CD8-positive, alpha-beta memory T cell (primary cell): ENCODE measurements at places on chromosomes 6 and 20. TPM values are rescaled to one million over a fixed set of nuclear protein-coding genes. Genes with fewer than 3 reads are reported as not detected.

Gene KCNQ5
- total RNA-seq, result 8.5 TPM

GRCh38 chr20:43870484-43870883 is 44.2 kb upstream of the TOX2 start:
- H3K27me3 ChIP-seq, result no peaks in the 10 kb centered on the region
- no peaks in the 10 kb centered on the region for H3K36me3 ChIP-seq
- H3K4me3 ChIP-seq, result no peak overlapping the region
- no peaks in the 10 kb centered on the region for H3K4me1 ChIP-seq

- no peak overlapping the region for H3K4me3 ChIP-seq
- no peaks in the 10 kb centered on the region for H3K4me1 ChIP-seq
- H3K36me3 ChIP-seq, result no peaks in the 10 kb centered on the region
- H3K27me3 ChIP-seq, result no peaks in the 10 kb centered on the region
- no peak for DNase-seq
- H3K27ac ChIP-seq, result no peak overlapping the region
These were observed 396.5 kb downstream of the RNGTT start for GRCh38 chr6:88566746-88567534.

Gene SLC25A27
- 0.85 TPM for total RNA-seq

- H3K36me3 ChIP-seq, result no peaks in the 10 kb centered on the region
- H3K4me1 ChIP-seq, result no peaks in the 10 kb centered on the region
- no peak overlapping the region for H3K4me3 ChIP-seq
These were observed 25.5 kb upstream of the ADTRP start for GRCh38 chr6:11804135-11804534.

GRCh38 chr6:19836799-19837510 is at the start of gene ID4:
TSS of gene ID4 (plus strand) at chr6:19837370. CDS start at chr6:19837755, 385 bp downstream.
- no peak within 1 kb of the TSS for H3K27ac ChIP-seq
- H3K36me3 ChIP-seq, result no peaks in the 10 kb centered on the region
- H3K27me3 ChIP-seq, result no peaks in the 10 kb centered on the region
- no peak for DNase-seq
- no peak within 1 kb of the TSS for H3K4me3 ChIP-seq

Gene FAM209B
- total RNA-seq, result 0.46 TPM

DNA sequence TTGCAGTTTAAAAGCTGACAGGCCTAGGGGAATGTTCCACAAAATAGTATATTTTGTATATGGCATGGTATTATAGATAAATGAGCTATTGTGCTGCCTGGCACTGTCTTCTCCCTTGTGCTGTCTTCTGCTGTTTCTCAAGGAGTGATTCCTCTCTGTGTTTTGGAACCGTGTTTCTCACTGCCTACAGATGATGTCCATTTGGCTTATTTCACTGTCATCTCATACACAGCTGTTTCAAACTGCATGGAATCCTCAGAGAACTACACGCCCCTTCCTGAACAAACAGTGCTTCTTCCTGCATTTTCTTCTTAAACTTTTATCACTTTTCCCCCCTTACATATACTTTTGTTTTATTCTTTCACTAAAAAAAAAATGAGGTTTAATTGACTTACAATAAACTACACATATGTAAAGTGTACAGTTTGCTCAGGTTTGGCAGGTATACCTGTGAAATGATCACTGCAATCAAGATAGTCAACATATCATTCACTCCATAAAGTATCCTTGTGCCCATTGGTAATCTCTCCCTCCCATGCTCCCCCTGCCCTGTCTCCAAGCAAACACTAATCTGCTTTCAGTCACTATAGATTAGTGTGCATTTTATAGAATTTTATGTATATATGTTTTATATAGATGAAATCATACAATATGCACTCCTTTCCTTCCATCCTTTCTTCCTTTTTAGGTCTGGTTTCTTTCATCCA is 43.0 kb downstream of the CBFA2T2 start:
- no peak for DNase-seq
- no peaks in the 10 kb centered on the region for H3K36me3 ChIP-seq
- no peaks in the 10 kb centered on the region for H3K4me1 ChIP-seq
- H3K27ac ChIP-seq, result no peak overlapping the region
- H3K4me3 ChIP-seq, result no peak overlapping the region
- H3K27me3 ChIP-seq, result no peaks in the 10 kb centered on the region

GRCh38 chr20:63577317-63577894 is 3.4 kb upstream of the HELZ2 start:
- no peaks in the 10 kb centered on the region for H3K36me3 ChIP-seq
- no peak for DNase-seq
- H3K4me1 ChIP-seq, result peaks cover 24% of the 10 kb centered on the region
- no peak overlapping the region for H3K27ac ChIP-seq

Gene COL21A1
- total RNA-seq, result not detected

DNA sequence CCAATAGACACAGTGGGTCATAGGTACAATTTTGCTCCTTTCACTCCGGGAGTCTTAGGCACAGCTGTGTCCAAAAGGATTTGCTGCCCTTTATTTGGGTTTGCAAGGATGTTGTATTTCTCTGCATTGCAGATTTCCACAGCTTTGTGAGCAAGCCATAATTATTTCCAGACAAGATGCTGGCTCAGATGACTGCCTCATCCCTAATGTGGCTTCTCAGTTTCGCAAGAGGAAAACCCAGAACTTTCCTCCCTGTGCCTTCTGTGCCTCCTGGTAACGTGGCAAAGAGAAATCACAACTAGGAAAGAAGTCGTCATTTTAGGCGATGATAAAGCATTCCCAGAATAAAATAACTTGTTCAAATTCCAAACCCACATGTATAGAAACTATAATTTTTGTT is 33.7 kb downstream of the FAM50B start:
- DNase-seq, result no peak
- H3K4me3 ChIP-seq, result no peak overlapping the region
- H3K27me3 ChIP-seq, result no peaks in the 10 kb centered on the region
- no peaks in the 10 kb centered on the region for H3K36me3 ChIP-seq

Gene CST5
- not detected for total RNA-seq

Gene CRISP2
- not detected for total RNA-seq

DNA sequence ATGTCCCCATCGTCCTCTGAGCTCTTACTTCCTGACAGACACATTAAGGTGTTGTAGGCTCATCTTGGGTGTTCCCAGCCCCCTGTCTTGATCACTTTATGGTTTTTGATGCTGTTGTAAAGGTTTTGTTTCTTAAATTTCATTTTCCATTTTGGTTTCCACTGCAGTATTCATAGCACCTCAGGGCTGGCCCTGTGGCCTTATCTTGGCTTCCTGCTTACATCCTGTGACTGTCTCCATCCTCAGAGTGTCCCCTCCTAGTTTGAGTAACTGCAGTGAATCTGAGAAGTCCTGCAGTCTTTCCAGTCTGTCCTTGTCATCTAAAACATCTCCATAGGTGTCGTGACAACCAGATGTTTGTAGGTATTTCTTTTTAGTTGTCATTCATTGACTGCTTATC is 50.9 kb downstream of the JARID2 start:
- no peaks in the 10 kb centered on the region for H3K27me3 ChIP-seq
- H3K4me3 ChIP-seq, result no peak overlapping the region
- no peak for DNase-seq
- no peak overlapping the region for H3K27ac ChIP-seq
- no peaks in the 10 kb centered on the region for H3K36me3 ChIP-seq

DNA sequence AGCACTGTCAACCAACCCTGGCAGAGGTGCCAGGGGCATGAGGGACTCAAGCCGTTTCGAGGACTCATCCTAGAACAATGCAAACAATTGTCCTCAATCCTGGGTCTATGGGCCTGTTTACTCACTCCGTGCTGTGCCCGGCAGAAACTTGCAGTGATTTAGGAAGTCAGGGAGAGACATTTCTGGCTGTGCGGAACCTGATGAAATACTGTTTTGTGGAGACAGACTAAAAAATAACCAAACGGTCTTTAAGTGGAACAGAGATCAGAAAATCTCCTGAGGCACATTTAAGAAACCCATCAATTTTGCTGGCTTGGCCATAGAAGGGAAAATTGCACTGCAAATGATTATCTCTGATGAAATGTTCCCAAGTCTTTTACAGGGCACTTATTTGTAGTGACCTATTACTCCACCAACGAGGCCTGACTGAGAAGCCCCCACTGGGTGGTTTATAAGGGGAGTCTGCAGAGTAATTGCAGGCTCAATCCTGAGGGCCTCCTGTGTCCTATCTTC is 79.8 kb upstream of the KCNK16 start:
- H3K27me3 ChIP-seq, result no peaks in the 10 kb centered on the region
- DNase-seq, result no peak
- H3K4me1 ChIP-seq, result no peaks in the 10 kb centered on the region
- H3K27ac ChIP-seq, result no peak overlapping the region
- H3K4me3 ChIP-seq, result no peak overlapping the region

DNA sequence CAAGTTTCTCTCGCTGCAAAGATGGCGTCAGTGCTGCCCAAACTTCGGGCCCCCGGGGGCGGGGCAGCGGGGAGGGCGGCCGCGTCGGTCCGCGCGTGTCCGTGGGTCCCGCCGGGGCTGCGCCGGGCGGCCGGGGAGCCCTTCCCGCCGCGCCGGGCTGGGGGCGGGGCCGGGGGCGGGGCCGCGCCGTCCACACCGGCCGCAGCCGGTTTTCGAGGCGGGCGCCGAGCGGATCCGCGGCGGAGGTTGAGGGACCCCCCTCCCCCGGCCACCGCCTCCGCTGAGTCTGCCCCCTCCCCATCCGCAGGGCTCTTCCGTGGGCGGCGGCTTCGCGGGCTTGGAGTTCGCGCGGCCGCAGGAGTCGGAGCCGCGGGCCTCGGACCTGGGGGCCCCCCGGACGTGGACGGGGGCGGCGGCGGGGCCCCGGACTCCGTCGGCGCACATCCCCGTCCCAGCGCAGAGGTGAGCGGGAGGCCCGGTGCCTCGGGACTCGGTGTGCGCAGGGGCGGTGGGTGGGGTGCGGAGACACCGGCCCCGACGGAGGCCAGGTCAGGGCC is 572 bp downstream of the SLC2A4RG start:
- peaks cover 30% of the 10 kb centered on the region for H3K4me1 ChIP-seq
- peak overlapping the region; percentile 38 for H3K27ac ChIP-seq
- peak overlapping the region; percentile 66 for H3K4me3 ChIP-seq
- peaks cover 11% of the 10 kb centered on the region for H3K36me3 ChIP-seq
- peak; percentile 58 for DNase-seq

DNA sequence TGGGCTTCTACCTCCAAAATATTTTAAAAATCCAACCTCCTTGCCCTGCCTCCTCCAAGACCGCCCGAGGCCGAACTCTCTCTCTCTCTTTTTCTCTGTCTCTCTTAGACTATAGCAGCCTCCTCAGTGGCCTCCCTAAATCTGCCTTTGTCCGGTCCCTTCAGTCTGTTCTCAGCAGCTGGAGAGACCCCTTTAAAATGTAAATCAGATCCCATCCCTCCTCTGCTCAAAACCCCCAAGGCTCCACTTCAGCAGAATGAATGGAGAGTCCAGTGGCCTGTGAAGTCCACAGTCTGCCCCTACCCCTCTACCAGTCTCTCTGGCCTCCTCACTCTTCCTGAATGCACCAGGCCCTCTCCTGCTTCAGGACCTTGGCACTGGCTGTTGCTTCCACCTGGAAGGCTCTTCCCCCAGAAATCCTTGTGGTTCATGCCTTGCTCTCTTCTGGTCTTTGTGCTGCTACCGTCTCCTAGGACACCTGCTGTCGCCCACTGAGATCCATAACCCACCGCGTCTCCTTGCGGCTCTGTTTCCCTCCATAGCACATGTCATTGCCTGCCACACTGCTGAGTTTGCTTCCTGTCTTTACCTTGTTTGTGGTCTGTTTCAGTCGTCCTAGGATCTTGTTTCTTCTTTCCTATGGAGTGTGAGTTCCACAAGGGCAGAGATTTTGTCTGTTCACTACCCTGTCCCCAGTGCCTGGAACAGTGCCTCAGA is 6.0 kb downstream of the MLN start:
- H3K27me3 ChIP-seq, result no peaks in the 10 kb centered on the region
- H3K4me3 ChIP-seq, result no peak overlapping the region
- H3K4me1 ChIP-seq, result no peaks in the 10 kb centered on the region
- no peak overlapping the region for H3K27ac ChIP-seq
- no peak for DNase-seq

DNA sequence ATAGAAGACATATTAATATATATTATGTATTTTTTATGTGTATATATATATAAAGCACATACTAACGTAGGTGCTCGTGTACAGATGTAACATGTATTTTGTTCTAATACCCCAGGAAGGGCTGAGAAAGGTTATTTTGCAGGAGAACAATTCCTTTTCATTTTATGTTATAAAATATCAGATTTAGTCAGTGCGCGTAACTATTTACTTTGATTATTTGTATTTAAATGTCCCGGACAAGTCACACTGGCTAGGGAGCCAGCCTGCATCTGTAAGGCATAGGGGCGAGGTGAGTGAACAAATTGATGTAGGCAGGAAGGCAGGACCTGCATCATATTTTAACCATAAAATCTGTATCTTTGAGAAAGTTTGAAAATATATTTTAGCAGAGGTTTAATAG is 74.1 kb downstream of the BMP7 start:
- no peaks in the 10 kb centered on the region for H3K27me3 ChIP-seq
- H3K27ac ChIP-seq, result no peak overlapping the region
- no peak overlapping the region for H3K4me3 ChIP-seq

GRCh38 chr6:91941838-91942237 is 1355.0 kb upstream of the MAP3K7 start:
- no peaks in the 10 kb centered on the region for H3K27me3 ChIP-seq
- no peak for DNase-seq
- no peak overlapping the region for H3K4me3 ChIP-seq
- H3K27ac ChIP-seq, result no peak overlapping the region
- no peaks in the 10 kb centered on the region for H3K36me3 ChIP-seq

GRCh38 chr6:137550535-137550934 is 56.3 kb upstream of the OLIG3 start:
- DNase-seq, result no peak
- no peaks in the 10 kb centered on the region for H3K27me3 ChIP-seq
- H3K36me3 ChIP-seq, result no peaks in the 10 kb centered on the region
- H3K4me3 ChIP-seq, result no peak overlapping the region
- H3K27ac ChIP-seq, result no peak overlapping the region

DNA sequence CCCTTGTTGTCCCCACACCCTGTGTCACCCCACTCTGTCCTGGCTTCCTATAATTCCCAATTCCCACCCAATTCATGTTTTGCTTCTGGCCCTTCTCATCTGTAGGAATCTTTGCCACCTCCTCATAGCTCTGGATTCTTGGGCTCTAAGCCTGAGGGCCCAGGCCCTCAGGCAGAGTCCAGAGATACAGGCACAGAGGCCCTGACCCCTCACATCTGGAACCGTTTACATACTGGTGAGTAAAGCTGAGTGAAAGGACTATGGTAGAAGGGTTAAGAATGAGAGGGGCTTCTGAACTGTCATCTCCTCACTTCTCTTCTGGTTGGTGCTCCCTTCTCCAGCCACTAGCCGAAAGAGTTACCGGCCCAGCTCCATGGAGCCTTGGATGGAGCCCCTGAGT is 13.6 kb downstream of the PRRC2A start:
- DNase-seq, result no peak
- peaks cover 71% of the 10 kb centered on the region for H3K36me3 ChIP-seq
- H3K27me3 ChIP-seq, result no peaks in the 10 kb centered on the region
- no peaks in the 10 kb centered on the region for H3K4me1 ChIP-seq

GRCh38 chr20:9186396-9186795 is 117.5 kb downstream of the PLCB4 start:
- H3K27ac ChIP-seq, result no peak overlapping the region
- H3K36me3 ChIP-seq, result no peaks in the 10 kb centered on the region
- DNase-seq, result no peak
- no peak overlapping the region for H3K4me3 ChIP-seq
- no peaks in the 10 kb centered on the region for H3K27me3 ChIP-seq
- H3K4me1 ChIP-seq, result no peaks in the 10 kb centered on the region

Gene SLPI
- total RNA-seq, result not detected
